CD4-positive, alpha-beta T cell treated with Interleukin-6 at 100 ng/mL for 8 hours (primary cell): ENCODE measurements at places on chromosomes 7 and 10.

DNA sequence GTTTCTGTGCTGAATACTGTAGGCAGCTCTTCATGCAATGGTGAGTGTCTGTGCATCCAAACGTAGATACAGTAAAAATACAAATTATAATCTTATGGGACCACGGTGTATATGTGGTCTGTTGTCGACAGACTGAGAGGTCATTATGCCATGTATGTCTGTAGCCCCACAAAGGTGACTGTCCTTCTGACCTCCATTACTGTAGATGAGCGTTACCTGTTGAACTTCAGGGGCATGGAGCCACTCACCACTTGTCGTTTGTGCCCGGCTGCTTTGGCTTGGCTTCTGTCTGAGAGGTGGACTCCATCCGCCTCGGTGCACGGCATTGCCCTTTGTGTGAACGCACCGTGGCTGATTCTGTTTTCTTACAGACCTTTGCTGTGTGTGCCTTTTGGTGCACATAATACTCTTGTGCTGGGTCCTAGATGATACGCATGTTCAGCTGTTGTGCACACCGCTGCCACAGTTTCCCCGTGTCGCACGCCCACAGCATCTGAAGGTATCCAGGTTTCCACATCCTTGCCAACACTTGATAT, 2.9 kb downstream of the UBE3C start:
- no peak for DNase-seq

- no peak for DNase-seq
Measured at GRCh38 chr10:72068901-72069446, 19.4 kb downstream of the SPOCK2 start.

GRCh38 chr10:131708225-131708880, 192.5 kb upstream of the PPP2R2D start:
- no peak for DNase-seq

- no peak for DNase-seq
Measured at GRCh38 chr10:48509974-48510692, 94.7 kb downstream of the ARHGAP22 start.

DNA sequence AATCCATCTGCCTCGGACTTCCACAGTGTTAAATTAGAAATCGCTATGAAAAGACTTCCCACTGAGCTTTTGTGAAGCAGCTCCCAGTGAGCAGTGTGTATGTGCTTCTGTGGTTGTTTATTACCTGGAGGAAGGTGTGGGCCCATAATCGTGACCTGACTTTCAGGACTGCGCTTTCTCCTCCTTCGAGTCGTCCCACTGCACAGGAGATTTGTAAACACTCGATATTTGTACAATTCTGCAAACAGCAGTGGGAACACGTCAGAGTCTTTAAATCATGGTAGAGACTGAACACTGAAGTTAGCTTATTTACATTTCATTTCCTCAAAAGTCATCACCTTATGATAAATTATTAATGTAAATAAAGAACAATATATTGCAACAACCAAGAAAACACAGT, 171.4 kb downstream of the ITGA8 start:
- no peak for DNase-seq

DNA sequence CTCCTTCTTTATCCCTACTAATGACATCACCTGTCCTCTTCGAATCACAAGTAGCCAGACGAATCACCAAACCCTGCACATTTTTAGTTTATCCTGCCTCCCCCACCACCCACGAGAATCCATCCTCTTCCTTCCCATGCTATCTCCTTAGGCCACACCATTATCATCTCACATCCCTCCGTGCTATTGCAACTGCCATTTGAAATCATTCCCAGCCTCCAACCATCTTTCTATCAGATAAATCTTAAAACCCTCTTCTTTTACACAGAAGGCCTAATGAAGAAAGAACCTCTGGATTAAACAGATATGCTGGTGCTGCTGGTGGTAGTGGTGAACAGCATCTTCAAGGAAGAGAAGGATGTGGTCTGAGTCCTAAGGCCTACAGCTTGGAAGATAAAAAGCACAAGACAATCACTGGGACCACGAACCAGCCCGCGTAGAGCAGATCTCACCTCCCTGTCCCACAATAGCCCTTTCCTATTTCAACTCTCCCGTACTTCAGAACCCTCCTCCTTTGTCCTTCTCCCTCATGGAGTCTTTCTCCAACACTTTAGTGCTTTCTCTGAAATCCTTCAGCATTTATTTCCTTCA, 403.1 kb downstream of the SFMBT2 start:
- DNase-seq, result no peak

GRCh38 chr7:152523916-152524315, 88.1 kb upstream of the KMT2C start:
- DNase-seq, result no peak

DNA sequence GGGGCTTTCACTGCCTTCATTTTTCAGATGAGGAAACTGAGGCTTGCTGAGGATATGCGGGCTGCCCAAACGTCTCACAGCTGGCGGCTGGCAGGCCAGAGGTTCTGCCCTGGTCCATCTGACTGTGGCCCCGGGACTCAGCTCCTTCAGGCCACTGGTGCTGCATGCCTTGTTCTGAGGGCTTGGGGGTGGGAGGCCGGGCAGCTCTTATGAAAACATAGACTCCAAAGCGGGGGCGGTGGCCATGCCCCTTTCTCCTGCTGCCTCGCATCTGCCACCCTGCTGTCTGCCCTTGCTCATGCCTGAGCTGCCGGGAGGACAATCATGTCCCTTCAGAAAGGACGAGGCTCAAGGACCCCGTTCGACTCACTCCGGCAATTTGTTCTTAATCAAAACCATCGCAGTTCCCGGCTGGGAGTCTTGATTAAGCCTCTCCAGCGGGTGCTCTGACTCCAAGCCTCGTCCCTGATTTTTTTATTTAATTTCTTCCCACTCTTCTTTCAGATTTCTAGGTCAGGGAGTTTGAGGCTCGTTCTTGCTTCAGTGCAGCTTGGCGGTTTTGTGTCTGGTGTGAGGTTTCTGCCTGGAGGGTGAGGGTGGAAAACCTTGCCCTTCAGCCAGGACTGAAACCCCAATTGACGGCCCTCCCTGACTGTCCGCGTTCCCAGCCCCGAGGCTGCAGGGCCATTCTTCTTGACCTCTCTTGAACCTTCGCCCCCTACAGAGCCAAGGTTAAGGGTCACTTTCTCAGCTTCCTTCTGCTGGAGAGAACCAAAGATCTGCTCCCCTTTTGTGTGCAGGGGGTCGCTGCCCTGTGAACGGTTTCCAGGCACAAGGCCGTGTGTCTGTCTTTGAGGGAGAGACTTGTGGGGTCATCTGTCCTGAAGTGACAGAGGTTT, 120.8 kb downstream of the DNAJB6 start:
- no peak for DNase-seq

DNA sequence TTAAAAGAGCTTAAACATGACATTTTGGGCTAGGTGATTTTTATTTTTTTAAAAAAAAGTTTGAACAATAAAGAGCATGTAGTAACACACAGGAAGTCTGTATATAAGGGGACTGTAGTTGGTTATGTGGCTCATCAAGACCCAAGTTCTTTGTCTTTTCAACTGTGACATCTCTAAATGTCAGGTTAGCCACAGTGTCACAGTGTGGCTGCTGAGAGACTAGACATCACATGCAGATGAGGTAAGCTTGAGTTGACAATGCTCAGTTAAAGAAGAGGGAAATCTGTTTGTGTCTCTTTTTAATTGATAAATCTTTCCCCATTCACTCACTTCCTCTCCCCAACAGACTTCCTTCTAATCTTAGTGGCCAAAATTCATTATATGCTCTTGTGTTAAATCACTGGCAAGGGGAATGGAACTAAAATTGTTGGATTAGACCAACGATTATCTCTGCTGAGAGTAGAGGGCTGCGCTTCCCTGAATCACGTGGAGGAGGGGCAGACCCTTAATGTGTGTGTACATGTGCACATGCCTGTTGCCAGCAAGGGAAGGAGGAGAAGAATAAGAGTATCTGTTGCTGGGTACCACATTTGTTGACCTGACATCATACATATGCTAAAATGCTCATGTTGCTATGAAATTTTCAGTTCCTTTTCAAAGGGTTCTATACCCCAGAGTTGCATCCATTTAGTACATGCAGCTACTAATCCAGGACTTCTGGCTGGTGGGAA, 78.3 kb downstream of the MMRN2 start:
- no peak for DNase-seq

DNA sequence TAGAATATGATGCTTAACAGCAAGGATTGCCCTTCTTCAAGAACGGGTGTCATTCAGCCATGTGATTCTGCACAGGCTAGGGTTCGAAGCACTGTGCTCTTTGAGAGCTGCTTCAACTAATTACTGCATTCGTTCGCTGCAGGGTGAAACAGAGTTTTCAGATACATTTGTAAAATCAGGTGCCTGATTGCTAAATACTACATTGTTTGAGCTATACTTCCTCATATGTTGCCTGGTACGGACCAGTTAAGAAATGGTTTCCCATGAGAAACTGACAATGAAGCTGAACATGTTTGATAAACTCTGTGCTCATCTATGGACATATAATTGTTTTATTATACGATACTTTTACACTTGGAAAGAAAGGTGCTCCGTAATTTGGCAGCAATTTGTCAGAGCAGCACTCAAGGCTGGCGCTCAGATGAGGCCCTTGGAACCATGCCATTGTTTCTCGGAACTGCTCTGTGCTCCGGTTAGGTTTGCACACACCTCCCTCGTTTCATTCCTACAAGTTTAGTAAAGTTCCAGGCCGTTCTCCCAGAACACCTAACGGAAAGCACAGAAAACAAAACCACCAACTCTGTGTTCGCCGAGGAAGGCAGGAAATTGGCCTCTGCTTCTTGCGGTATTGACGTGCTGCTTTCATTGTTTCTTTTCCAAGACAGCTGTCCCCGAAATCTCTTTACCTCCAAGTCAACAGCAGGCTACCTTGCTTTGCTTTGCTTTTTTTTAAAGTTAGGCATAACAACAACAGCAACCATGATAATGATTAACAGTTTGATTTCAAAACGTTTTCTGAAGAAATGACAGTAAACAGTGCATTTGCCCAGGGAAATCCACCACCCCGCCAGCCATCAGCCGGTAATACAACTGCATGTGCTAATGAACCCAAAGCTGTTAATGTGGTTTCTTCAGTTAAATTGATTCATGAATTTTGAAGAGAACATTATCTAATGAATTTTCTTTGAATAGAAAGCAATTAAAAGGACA, 206.9 kb downstream of the EBF3 start:
- no peak for DNase-seq

DNA sequence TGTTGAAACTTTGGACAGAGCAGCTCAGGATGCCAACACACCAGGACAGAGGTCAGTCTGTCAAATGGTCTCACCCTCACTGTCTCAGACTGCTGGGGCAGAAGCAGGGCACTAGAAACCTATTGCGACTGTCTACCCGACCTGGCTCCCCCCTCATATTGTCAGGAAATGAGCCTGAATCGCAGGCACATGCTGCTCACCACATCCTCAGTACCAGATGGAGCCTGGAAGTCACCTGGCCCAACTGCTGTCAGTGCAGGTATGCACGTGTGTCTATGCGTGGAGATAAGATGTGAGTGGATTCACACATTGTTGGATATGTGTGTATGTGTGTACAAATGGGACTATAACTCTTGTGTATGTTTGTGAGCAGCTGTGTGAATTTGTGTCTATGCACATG, 3.2 kb upstream of the CDHR1 start:
- DNase-seq, result peak; percentile 46

- DNase-seq, result no peak
Measured at GRCh38 chr7:35370687-35371086, 116.8 kb upstream of the TBX20 start.

- no peak for DNase-seq
Measured at GRCh38 chr7:151415375-151416105, 5.7 kb upstream of the WDR86 start.

GRCh38 chr7:110724811-110725210, 366.1 kb upstream of the LRRN3 start:
- DNase-seq, result no peak

DNA sequence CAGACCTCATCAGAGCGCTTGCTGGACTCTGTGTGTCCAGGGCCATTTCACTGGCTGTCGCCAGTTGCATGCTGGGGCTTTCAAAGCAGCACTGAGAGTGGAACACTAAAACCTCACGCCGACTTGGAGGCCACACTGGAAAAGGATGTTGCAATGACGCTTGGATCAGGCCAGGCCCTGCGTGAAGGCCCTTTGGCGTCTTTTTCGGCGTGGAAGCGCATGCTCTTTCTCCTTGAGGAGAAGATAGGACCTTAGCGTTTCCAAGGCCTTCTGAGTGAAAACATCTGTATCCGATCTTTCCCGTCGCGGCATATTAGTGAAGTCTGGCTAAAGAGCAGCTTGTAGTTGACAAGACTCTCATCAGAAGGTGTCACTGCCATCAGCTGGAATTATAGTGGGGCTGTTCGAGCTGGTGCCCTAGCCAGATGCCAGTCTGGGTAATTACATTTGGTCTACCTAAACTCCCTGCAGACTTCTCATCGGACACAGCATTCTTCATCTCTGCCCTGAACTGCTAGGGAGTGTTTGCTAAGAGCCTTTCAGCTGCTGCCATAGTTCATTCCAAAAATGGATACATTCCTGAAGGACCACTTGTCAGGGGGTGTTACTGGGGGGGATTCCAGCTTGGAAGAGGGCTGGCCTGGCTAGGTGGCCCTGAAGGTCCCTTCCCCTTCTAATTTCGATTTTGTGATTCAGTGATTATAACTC, 167.7 kb upstream of the TCF7L2 start:
- no peak for DNase-seq

DNA sequence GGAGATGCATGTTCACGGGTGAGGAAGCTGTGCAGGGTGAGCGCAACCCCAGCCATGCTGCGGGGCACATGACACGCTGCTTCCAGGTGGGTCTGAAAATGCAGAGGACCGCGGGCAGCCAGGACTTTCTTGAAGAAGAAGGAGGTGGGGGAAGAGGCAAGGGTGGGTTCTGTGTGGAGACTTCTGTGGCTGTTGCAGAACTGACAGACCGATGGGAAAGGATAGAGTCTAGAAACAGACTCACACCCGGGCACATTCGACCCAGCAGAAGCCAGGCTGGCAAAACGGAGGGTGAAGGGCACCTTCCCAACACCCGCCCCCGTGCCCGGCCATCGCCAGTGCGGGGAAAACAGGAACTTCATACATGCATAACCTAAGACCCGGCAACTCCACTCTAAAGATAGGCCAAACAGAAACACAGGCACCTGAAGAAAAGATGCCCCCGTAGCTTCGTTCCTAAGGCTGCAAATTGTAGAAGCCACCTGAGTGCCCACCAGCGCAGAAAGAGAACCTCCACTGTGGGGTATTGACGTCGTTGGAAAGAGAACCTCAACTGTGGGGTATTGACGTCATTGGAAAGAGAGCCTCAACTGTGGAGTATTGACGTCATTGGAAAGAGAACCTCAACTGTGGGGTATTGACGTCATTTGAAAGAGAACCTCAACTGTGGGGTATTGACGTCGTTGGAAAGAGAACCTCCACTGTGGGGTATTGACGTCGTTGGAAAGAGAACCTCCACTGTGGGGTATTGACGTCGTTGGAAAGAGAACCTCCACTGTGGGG, 4.8 kb upstream of the KNDC1 start:
- DNase-seq, result no peak

DNA sequence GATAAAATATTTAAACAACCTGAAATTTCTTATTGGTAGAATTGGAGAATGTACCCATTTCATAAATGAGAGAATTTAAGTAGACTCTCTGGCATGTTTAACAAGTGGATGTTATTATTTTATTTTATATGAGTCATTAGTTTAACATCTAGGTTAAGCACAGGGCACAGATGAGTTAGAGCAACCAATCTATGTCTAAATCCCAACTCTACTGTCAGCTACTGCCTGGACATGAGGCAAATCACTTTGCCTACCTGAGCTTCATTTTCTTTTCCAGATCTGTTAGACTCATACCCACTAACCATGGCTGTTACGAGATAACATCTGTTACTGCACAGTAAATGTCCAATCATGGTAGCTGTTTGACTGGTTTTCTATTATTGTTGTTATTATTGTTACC, 251.1 kb downstream of the INHBA start:
- DNase-seq, result no peak
